Caco-2 (cell line): ENCODE measurements at places on chromosomes 2 and 18.

DNA sequence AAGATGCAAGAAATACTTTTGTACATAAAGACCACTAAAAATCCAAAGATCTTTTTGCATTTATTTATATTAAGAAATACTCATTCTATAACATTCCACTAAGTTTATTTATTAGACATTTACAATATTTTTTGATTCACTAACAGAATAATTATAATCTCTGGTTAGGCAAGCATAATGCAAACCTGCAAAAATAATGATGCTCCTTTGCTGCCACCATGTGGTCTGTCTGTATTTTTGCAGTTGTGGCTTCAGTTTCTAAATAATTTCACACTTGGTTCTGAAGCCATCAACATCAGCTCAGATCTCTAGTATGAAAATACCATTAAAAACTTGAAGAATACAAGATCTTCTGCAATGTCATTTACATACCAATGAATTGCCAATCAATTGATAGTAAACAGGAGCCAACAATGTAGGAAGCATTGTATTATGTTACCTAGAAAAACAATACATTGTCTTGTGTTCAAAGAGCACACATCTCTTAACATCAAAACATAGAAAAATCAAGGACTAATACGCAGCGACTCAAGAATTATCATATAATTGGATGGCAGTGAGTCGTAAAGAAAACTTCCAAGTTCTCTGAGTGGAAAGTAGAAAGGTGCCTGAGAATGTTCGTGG is 28.8 kb upstream of the WDR75 start:
- H3K27me3 ChIP-seq = no peaks in the 10 kb centered on the region
- peaks cover 16% of the 10 kb centered on the region for H3K4me1 ChIP-seq
- H3K27ac ChIP-seq = no peak overlapping the region
- no peak for DNase-seq
- no peaks in the 10 kb centered on the region for H3K36me3 ChIP-seq

DNA sequence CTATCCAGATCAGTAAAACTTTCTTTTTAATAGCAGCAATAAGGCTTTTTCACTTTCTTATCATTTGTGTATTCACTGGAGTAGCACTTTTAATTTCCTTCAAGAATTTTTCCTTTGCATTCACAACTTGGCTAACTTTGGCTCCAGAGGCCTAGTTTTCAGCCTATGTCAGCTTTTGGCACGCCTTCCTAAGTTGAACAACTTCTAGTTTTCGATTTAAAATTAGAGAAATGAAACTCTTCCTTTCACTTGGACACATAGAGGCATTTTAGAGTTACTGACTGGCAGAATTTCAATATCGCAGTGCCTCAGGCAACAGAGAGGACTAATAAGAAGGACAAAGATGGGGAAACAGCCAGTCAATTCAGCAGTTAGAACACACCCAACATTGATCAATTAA is 577.4 kb downstream of the DSC3 start:
- no peak overlapping the region for H3K27ac ChIP-seq
- DNase-seq = no peak
- H3K4me1 ChIP-seq = no peaks in the 10 kb centered on the region
- H3K4me3 ChIP-seq = no peak overlapping the region
- H3K36me3 ChIP-seq = no peaks in the 10 kb centered on the region

DNA sequence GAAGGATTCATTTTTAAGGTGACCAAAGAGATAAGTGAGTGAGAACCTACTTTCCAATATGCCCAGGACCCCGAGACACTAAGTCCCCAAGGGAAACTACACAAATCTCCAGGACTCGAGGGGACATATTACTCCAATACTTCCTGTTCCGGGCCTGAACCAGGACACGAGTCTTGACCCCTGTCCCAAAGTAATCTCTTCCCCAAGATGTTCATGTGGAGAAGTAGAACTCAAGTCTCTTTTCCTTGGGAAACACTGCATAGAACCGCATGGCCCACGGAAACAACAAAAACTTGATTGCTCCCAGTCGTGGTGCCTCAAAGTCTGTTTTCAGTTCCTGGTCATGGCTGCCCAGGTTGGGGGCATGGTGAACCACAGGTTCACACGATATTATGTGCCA is 87.2 kb upstream of the ZEB2 start:
- H3K27me3 ChIP-seq = no peaks in the 10 kb centered on the region
- no peak overlapping the region for H3K27ac ChIP-seq
- no peak for DNase-seq
- no peak overlapping the region for H3K4me3 ChIP-seq

GRCh38 chr2:47203995-47204394 is 48.9 kb upstream of the STPG4 start:
- H3K36me3 ChIP-seq = no peaks in the 10 kb centered on the region
- no peak for DNase-seq
- H3K27ac ChIP-seq = no peak overlapping the region
- H3K4me3 ChIP-seq = no peak overlapping the region
- H3K27me3 ChIP-seq = no peaks in the 10 kb centered on the region
- H3K4me1 ChIP-seq = peaks cover 10% of the 10 kb centered on the region

DNA sequence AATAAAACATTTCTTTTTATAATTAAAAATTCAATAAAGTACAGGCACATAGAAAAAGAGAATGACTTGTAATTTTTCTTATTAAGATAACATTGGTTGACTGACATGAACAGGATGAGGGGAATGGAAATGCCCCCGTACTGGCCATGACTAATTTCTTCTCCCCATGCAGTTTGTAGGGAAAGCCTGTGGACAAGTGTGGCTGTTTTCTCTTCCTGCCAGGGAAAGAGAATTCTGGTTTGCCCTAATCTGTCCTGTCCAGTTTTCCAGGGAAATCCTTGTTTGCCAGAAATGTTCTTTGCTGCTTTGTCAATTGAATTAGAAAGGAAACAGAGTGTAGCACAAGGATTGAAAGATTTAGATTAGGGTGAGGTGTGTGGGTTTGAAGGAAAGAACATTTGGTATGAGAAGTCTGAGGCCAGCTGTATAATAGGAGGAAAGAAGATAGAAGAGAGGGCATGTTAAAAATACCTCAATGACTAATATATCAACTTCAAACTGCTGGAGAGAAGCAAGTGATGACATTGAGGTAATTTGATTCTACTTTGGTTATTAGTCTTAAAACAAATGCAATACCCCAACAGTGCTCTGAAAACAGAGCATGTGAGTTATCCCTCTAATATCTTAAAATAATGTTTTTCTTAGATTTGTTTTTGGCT is 593.9 kb upstream of the ZNF804A start:
- H3K27me3 ChIP-seq = no peaks in the 10 kb centered on the region
- H3K4me1 ChIP-seq = no peaks in the 10 kb centered on the region
- no peak for DNase-seq
- H3K27ac ChIP-seq = no peak overlapping the region
- H3K36me3 ChIP-seq = no peaks in the 10 kb centered on the region
